Activated CD4-positive, alpha-beta T cell treated with anti-CD3 and anti-CD28 coated beads, Interleukin-10, Interleukin-2, amounts not matched to agents 100 ng/mL and 50 ng/mL, durations not matched to agents 16 hours and 8 hours (primary cell): ENCODE measurements at places on chromosomes 2 and 18.
A peak's percentile ranks its signal among the peaks of the same experiment; 100 is the strongest.

DNA sequence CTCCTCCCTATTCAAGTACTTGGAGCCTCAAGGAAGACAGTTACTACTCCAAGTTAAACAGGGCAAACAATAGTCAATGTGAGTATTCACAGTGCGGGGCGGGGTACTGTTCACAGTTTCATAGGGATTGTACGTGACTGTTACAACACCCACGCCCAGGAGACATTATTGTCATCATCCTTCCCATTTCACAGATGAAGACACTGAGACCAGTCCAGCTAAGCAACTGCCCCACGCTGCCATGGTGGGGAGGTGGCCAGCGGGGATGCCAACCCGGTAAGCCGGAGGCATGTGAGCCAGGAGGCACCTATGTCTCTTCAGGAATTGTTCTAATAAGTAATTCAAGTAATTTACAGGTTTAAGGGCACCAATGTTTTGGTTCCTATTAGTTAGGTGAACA is 982 bp downstream of the HJURP start:
- DNase-seq, result no peak

DNA sequence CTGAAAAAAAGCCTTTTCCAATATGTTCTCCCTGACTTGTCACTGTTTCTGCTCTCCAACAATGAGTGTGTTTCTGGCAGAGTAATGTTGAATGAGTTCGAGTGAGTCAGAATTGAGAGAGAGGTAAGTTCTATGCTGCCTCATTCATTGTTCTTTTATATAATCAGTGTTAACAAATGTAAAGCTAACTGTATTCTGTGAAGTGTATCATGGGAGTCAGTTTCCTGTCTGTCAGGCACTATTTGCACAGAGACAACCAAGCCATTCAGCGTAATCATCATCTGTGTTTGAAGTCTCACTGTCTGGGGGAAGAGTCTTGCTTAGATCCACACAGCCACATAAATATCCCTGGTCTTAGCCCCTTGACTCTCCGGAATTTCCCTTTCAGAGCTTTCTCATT is 22.0 kb upstream of the UPP2 start:
- no peak for DNase-seq

- DNase-seq, result no peak
These were observed 39.5 kb upstream of the TACR1 start for GRCh38 chr2:75238670-75239330.

GRCh38 chr18:70489986-70490933 is 201.4 kb downstream of the SOCS6 start:
- peak; percentile 35 for DNase-seq
